ENCODE measurements at places on chromosomes 2 and 18.

- DNase-seq = no peak
Observed at GRCh38 chr2:72946466-72946865, 29.1 kb downstream of the EMX1 start.

GRCh38 chr2:180872255-180872654 lies 108.2 kb upstream of the UBE2E3 start:
- no peak for DNase-seq

- DNase-seq = no peak
Observed at GRCh38 chr2:8484502-8485283, 197.2 kb upstream of the ID2 start.

DNA sequence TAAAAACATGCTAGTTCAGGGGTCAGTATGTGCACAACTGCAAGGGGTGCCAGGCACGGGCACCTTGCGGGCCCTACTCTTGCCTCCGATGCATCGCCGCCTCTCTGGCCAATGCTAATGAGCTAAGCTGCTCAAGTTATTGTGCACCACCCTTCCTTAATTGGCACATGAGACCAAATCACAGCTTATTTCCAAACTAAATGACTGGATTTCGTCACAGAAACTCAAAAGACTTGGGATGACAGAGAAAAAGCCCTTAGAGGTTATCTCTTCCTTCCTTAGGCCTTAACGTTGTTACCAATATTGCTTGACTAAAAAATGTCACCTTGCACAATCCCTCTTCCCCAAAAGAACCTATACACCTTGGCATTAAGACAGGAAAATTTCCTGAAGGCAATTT lies 7.7 kb downstream of the RNF149 start:
- no peak for DNase-seq

DNA sequence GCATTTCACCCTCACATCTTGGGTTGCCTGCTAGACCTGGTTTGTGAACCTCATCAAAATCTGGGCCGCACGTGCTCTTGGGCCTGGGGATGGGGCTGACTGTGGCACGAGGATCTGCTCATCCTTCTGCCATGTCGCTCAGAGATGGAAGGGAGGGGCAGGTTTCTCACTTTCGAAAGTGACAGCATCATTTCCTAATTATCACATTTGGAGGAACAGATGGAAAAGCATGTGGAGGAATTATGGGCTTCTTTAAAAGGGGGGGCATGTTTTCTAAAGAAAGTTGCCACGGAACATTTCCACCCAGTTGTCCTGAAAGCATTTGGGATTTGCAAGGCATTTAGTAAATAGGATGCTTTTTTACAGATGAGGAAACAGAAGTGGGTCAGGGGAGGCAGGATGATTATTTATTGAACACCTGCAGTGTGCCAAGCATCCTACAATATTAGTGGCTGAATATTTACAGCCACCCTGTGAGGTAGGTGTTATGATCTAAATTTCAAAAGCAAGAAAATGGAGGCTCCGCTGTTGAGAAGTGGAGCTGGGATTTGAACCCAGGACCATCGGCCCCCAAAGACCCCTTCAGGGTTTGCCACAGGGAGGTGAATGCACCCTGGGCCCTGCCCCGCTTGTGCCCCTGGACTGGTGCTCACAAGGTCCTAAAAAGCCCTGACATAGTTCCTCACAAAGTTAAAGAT lies 104.2 kb upstream of the MYCN start:
- DNase-seq = no peak

- no peak for DNase-seq
Observed at GRCh38 chr2:215880970-215881369, 132.4 kb downstream of the MREG start.

- DNase-seq = no peak
Observed at GRCh38 chr18:45103319-45104048, 422.8 kb downstream of the SETBP1 start.

- DNase-seq = no peak
Observed at GRCh38 chr2:166610913-166611305, 116.9 kb upstream of the SCN7A start.

- no peak for DNase-seq
Observed at GRCh38 chr2:149561309-149561926, 26.2 kb downstream of the MMADHC start.

DNA sequence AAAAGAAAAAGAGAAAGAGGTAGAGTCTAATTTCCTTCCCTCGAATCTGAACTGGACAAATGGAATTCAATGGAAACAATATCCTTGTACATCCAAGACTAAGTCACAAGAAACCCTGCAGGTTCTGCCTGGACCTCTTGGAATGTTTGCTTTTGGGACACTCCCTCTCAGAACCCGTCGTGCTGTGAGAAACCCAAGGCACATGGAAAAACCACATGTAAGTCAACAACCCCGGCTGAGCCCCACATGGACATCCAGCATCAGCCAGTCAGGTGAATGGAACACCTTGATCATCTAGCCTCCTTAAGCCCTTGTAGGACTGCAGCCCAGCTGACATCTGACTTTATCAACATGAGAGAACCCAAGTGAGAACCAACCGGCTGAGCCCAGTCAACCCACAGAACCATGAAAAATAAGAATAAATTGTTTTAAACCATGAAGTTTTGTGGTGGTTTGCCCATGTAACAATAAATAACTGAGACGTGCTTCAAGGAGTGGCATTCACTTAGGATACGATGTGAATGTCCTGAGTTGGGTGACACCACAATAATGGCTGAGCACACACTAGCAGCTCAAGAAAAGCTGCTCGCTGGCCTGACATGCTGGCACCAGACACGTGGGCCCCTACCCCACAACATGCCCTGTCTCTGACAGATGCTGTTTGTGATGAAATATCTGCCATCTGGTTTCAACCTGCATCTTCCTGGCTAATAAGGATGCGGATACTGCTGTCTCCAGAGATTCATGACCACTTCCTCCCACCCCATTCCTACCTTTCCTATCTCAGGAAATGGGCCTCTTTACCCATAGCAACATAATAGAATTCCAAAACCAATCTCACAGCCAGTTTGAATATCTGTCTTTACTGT lies 28.8 kb downstream of the PKDCC start:
- DNase-seq = no peak

DNA sequence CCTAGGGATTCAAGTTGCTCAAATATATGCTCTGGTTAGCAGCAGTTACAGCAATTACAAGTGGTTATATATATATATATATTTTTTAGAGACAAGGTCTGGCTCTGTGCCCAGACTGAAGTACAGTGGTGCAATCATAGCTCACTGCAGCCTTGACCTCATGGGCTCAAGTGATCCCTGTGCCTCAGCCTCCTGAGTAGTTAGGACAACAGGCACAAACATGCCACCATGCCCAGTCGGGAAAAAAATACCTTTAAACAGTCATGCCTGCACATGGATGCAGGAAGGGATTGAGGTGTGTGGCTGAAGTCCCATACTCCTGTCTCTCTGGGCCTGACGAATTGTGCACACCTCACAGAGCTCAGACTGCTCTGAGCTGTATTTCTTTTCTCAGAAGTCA lies 19.6 kb upstream of the DNAH7 start:
- no peak for DNase-seq

DNA sequence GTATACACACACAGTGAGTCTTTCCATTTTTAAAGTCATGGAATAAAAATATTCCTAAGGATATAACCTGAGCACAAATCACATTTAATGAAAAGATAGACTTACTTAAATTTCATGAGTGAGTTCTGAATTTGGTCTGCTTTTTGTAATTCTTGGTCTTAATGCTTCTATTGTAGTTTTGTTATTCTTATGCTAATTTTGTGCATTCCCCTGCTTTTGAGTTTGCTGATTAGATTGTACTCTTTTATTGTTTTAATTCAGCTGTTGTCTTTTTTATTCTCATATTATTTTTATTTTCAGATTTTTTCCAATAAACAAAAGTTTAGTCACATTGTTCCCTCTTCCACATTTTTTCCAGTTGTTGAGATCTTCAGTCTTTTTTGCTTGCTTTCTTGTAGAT lies 202.4 kb downstream of the ZNF407 start:
- no peak for DNase-seq

DNA sequence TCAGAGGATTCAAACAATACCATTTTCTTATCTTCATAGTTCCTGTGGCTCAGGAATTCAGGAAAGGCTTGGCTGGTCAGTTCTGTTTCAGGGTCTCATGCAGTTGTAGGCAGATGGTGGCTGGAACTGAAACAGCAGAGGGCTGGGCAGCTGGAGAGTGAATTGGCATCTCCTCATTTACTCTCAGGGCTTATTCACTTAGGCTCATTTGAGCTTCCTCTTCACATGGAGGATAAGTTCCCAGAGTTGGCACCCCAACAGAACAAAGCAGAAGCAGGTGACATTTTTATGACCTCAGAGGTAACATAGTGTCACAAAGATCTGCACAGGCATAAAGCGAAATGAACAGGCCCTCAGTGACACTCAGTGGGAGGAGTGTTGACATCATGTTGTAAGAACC lies 66.1 kb downstream of the RBBP8 start:
- no peak for DNase-seq

All from iPS DF 6.9 (cell line).